Motor neuron (in vitro differentiated cells): ENCODE measurements at places on chromosomes 2 and 18. TPM values are rescaled to one million over a fixed set of nuclear protein-coding genes. Genes with fewer than 3 reads are reported as not detected.

RNF181 gene
- 218 and 220 TPM in 2 replicates for total RNA-seq

OTOS gene
- total RNA-seq: not detected in 2 replicates

SERPINB3 gene
- total RNA-seq: 0.14 TPM in 1 of 2 replicates, not detected in the other

TCF7L1 gene
- 1.4 and 2.5 TPM in 2 replicates for total RNA-seq

C2orf80 gene
- 6.3 and 8.5 TPM in 2 replicates for total RNA-seq
